ENCODE measurements at places on chromosomes 3 and 15. TPM values are rescaled to one million over a fixed set of nuclear protein-coding genes. Genes with fewer than 3 reads are reported as not detected.

The LHFPL4 gene
- not detected for total RNA-seq

The FAM3D gene
- not detected for total RNA-seq

DNA sequence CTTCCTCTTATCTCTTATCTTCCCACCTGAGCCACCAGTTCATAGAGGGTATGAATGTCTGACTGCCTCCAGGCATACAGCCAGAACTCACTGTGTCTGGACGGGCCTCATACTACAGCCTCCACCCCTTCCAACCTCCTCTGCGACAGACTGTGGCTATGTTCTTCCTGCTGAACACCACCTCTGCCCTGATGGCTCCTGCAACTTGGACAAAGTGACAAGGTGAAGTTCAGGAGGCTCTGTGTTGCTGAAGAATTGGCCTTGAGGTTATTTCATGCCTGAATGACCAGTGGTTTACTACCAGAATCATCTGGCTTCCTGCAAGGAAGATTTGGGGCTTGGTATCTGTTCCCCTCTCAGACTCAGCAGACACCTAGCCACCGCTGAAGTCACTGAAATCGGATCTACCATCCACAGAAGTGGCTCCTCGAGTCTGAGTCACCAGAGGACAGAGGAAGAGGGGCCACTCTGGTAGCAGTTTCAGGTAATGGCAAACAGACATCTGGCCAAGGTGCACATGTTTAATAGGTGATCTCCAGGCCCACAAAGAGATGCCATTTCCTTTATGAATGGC, 14.2 kb upstream of the ULK3 start:
- no peak for DNase-seq

GRCh38 chr3:62995119-62995518, 119.9 kb upstream of the CADPS start:
- no peak for DNase-seq

GRCh38 chr15:57149196-57149595, 227.1 kb upstream of the CGNL1 start:
- DNase-seq: no peak
